ENCODE measurements at places on chromosomes 4 and X. TPM values are rescaled to one million over a fixed set of nuclear protein-coding genes. Genes with fewer than 3 reads are reported as not detected.

DNA sequence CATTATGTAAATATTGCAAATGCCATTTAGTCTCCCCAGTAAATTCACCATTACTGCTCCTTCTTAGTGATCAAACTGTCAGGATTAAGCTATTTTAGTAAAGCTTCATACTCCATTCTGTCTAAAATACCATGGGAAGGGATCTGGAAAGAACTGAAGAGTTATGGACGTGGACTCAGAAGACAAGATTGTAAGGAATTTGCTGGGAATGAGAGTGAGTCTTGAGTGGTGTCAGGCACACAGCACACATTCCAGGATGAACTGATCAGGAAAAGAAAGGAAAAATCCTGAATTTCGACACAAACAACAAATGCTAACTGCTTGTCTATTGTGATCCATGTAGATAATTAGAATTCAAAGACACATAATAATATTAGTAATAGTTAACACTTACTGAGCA, 311.0 kb downstream of the CENPC start:
- no peak for DNase-seq

DNA sequence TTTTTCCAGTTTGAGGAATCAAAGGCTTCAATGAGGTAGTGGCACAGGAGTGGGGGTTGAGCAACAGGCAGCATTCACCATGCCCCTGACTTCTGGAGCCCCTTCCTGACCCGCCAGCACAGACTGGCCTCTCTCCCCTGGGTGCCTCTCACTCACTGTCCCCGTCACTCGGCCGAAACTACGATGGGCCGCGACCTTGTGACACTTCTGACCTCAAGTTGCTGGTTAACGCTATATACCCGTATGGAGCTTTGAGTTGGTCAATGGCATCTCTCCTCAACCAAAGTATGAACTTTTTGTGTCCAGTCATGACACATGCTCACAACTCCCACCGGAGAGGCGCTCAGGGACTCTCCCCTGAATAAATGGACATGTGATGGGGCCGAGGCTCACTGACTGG, 72.1 kb downstream of the IRF2 start:
- no peak for DNase-seq

STBD1 gene
- 1.3 TPM for polyA plus RNA-seq

BEX2 gene
- polyA plus RNA-seq: 95.4 TPM

DNA sequence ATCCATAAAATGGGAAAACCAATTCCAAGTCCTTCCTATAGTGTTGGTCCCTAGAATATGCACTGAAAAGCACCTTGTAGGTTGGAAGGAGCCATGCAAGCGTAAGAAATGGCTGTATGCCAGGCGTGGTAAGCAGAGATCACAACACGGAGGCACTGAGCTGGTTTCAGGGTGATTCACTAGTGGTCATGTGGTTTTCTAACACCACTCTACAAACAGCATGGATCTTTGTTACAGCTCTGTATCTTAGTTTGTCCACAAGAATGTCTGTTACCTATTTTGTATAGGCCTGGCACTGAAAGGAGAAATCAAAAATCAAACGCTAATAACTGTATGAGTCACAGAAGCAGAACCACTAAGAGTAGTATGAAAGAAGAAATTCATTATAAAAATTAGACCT, 71.9 kb downstream of the MAGEB17 start:
- no peak for DNase-seq

GRCh38 chr4:156799121-156799589, 172.4 kb downstream of the PDGFC start:
- DNase-seq: no peak

GRCh38 chr4:37995981-37996775, 36.0 kb downstream of the PTTG2 start:
- DNase-seq: no peak

GRCh38 chr4:2813446-2814405, 20.8 kb downstream of the SH3BP2 start:
- DNase-seq: no peak

PCSK1N gene
- polyA plus RNA-seq: 10.4 TPM

SAGE1 gene
- not detected for polyA plus RNA-seq

GRCh38 chr4:140096483-140096861, 57.5 kb downstream of the MAML3 start:
- no peak for DNase-seq

- no peak for DNase-seq
These were observed 765.7 kb upstream of the POU3F4 start for GRCh38 chrX:82742351-82742750.

DNA sequence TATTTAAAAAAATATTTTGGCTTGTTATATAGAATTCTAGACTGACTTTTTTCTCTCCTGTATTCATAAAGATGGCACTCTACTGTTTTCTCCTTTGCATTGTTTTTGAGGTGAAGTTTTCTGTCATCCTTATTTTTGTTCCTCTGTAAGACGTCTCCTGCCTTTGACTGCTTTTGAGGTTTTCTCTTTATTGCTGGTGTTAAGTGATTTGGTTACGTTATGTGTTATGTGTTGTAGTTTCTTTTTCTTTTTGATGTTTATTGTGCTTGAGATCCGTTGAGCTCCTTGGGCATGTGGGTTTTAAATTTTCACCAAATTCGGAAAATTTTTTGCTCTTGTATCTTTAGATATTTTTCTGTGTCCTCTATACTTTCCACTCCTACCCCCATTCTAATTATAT, 50.0 kb downstream of the KDM6A start:
- no peak for DNase-seq

DNA sequence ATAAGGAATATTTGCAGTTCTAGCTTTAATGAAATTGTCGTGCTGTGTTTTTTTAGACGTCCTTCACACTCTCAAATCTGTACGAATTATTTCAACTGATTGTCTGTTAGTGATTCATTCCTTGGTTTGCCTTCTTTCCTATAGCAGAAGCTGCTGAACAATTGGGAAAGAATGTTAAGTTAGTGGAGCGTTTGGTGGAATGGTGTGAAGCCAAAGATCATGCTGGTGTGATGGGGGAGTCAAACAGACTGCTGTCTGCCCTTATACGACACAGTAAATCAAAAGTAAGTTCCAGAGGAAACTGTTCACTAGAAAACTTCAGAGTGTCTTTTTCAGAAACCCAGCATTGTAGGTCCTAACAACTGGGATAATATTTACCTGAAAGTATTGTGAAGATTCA, 159.9 kb downstream of the RAP1GDS1 start:
- DNase-seq: no peak

SHISA3 gene
- 95.8 TPM for polyA plus RNA-seq

MAGEC2 gene
- not detected for polyA plus RNA-seq

DUSP21 gene
- polyA plus RNA-seq: not detected

DNA sequence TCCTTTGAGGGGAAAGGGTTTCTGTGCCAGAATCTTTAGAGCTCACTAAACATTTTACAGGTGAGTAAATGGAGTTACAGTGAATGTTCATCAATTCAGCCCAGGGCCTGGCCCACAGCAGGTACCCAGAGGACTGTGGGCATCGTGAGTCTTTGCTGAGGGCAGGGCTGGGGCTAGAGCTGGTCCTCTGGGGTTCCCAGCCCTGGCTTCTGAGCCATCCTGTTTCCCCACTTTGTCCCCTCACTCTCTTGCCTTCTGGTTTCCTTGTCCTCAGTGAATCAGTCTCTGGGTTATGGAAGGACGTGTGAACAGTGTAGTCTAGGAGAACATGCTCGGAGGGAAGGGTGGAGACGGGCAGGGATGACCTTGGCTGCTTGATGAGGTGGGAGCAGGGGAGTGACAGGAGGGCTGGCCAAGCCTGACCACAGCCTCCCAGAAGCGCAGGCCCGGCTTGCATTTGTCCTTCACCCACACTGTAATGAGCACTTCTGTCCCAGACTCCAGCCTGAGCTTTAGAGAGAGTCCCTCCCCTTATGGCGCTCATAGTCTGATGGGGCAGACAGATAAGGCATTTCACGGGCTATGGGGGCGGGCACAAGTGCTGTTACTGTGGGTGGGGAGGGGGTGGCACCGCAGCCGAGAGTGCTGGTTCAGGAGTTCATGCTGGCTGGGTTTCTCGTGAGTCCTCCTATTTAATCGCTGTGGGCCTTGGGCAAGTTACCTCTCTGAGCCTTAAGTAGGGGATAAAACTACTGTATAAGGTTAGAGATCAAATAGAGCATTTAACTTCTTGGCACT, 17.3 kb downstream of the TBC1D14 start:
- DNase-seq: no peak

MSMO1 gene
- 64.5 TPM for polyA plus RNA-seq

EPHA5 gene
- polyA plus RNA-seq: 0.46 TPM

MAB21L2 gene
- not detected for polyA plus RNA-seq

DNA sequence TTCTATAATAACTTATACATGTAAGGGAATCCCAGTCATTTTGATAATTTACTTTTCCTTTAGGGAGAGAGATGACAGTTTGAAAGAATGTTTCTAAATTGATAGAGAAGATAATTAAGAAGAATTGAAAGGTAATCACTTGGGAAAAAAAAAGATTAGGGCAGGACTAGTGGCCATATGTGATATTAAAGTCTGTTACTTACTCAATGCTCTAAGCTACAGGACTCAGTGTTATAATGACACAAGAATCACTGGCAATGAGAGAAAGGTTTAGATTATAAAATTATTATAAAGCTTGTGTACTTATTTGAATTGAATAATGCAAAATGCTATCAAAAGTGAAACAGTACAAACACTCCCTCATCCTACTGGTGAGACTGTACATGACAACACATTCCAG, 265.3 kb downstream of the BANK1 start:
- no peak for DNase-seq

GRCh38 chr4:159496248-159496647, 393.4 kb downstream of the RAPGEF2 start:
- DNase-seq: no peak

- no peak for DNase-seq
These were observed 2.5 kb downstream of the AKAP4 start for GRCh38 chrX:50198348-50198747.

- DNase-seq: no peak
These were observed 117.3 kb downstream of the SNCA start for GRCh38 chr4:89719536-89720090.

DNA sequence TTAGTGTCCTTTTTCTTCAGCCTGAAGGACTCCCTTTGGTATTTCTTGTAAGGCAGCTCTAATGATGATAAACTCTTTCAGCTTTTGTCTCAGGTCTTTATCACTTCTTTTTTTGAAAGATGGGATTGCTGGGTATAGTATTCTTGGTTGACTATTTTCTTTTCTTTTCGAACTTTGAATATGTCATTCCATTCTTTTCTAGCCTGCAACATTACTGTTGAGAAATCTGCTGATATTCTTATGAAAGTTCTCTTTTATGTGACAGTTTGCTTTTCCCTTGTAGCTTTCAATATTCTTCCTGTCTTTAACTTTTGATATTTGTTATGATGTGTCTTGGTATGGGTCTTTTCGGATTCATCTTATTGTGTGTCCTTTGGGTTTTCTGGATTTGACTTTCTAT, 107.6 kb upstream of the SRD5A3 start:
- no peak for DNase-seq

- no peak for DNase-seq
These were observed 13.3 kb downstream of the PDZD4 start for GRCh38 chrX:153816831-153817690.

AVPR2 gene
- 2.4 TPM for polyA plus RNA-seq

DNA sequence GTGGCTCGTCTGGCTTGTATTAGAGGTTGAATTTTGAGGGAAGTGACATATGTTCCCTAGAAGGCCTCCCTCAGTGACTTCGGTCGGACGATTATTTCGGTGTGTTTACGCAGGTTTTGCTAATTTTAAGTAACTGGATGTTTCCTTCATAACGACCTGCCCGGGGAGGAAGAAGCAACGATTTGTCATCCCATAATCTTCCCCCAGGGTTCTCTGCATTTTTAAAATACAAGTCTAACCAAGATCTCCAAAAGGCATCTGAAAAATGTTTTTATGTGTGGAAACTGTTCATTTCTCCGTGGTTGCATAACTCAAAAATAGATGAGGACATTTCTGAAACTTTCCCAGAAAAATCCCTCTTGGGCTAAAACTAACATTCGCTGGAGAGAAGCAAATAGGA, 195.4 kb downstream of the SHOX start:
- no peak for DNase-seq

- DNase-seq: no peak
These were observed 42.8 kb downstream of the AREG start for GRCh38 chr4:74487771-74488170.
